AG20443 (cell line): ENCODE measurements at places on chromosomes 1 and 21.

DNA sequence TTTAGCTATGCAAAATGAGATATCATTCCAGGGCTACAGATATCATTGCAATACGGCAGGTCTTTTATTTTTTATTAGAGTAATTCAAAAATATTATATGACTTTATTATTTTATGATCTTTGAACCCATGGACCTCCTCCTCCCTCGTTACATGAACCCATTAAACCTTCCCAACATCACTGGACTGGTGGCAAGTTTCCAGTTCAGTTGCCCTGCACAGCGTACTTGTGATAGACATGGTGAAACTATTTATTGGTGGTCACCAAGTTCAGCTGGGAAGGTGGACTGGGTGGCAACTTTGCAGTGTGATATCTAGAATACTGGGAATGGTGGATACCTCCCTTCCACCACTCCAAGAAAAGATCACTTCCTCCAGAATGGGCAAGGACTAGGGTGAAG, 52.5 kb downstream of the SLC30A10 start:
- DNase-seq: no peak

DNA sequence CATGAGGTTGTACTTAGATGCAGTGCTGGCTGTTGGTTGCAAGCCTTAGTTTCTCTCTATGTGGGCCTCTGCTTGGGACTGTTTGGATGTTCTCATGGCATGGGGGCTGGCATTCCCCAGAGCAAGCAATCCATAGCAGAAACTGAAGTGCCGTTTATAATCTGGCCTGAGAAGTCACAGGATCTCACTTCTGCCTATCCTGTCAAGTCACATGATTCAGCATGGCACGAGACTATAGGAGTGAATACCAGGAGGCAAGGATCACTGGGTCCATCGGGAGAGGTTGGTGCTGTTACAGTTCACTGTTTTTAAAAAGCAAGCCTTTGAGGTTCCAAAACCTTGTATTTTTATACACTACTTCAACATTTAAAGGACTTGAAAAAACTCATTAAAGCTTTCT, 16.7 kb downstream of the COLGALT2 start:
- no peak for DNase-seq

GRCh38 chr1:178172939-178173338, 79.0 kb downstream of the RASAL2 start:
- no peak for DNase-seq

GRCh38 chr21:37219761-37220432, 47.2 kb downstream of the VPS26C start:
- DNase-seq: no peak

GRCh38 chr1:36300526-36300925, 5.6 kb upstream of the SH3D21 start:
- DNase-seq: no peak

- no peak for DNase-seq
These were observed 398.4 kb upstream of the B3GALT2 start for GRCh38 chr1:193584731-193585239.

DNA sequence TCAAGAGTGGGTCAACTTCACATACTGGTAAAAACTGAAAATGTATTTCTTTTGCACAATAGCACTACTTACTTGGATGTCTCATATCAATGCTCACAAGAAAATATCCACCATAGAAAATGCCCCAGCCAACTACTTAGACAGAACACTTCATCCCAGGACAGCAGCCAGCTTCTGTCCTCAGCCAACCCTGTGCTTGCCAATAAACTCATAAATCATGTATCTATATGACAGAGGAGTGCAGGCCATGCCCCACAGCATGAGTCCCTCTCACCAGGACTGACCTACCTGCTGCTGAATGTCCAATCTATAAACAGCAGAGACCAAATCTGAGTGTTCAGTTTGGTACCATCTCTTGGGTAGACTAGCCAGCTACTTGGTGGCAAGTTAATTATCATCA, 179.3 kb downstream of the OMA1 start:
- DNase-seq: no peak

DNA sequence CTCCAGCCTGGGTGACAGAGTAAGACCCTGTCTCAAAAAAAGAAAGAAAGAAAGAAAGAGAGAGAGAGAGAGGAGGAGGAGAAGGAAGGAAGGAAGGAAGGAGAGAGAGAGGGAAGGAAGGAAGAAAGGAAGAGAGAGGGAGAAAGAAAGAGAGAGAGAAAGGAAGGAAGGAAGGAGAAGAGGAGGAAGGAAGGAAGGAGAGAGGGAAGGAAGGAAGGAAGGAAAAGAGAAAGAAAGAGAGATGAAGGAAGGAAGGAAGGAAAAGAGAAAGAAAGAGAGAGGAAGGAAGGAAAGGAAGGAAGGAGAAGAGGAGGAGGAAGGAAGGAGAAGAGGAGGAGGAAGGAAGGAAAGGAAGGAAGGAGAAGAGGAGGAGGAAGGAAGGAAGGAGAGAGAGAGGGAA, 82.2 kb upstream of the ATP1B1 start:
- no peak for DNase-seq

- peak; percentile 37 for DNase-seq
These were observed 407 bp downstream of the IGSF3 start for GRCh38 chr1:116667078-116667574.

- no peak for DNase-seq
These were observed 10.2 kb downstream of the CXADR start for GRCh38 chr21:17523007-17523451.
